ENCODE measurements at places on chromosomes 6 and 20.

DNA sequence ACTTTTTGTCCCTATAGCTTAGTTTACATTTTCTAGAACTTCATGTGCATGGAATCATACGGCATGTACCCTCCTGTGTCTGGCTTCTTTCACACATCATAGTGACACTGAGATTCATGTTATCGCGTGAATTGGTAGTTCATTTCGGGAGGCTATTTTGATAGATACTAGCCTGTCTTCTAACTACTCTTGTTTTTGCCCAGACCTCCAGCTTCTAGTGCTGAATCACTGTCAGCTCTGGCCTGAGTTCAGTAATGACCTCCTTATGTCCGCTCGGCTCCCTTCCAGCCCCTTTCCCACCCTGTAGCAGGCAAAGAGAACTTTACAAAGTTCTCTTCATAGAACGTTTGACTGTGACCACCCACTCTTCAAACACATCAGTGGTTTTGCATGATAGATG is 14.1 kb downstream of the MYBL2 start:
- DNase-seq, result no peak

DNA sequence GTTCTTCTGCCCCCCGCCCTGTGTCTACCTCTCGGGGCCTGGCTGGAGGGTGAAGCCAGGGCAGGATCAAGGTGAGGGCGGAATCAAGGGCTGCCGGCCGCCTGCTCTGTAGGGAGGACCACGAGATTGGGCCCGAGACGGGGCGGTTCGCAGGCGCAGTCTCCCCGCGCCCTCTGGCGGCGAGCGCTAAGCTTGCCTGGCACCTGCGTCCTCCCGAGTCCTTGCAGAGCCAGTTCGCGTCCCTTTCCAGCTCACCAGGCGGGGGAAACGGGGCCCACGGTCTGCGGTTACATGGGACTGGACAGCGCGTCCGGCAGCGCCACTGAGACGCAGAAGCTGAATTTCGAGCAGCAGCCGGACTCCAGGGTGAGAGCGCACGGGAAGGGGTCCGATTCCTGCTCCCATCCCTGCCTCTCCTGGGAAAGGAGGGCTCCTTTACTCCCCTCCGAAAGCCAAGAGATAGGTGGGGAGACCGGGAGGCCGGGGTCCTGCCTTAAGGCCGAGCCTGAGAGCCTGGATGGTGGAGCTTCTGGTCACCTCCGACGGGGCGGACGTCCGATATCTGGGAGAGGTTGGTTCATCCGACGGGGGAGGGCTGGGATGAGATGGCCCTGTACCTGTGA is 3.6 kb upstream of the MATN4 start:
- no peak for DNase-seq

- DNase-seq, result no peak
Observed at GRCh38 chr6:34457742-34458735, 7.8 kb upstream of the PACSIN1 start.

GRCh38 chr6:33822575-33823395 is 19.0 kb upstream of the MLN start:
- DNase-seq, result peak; percentile 25

- DNase-seq, result no peak
Observed at GRCh38 chr6:115443825-115444478, 616.7 kb downstream of the FRK start.

GRCh38 chr6:16676978-16677377 is 84.3 kb downstream of the ATXN1 start:
- DNase-seq, result no peak

DNA sequence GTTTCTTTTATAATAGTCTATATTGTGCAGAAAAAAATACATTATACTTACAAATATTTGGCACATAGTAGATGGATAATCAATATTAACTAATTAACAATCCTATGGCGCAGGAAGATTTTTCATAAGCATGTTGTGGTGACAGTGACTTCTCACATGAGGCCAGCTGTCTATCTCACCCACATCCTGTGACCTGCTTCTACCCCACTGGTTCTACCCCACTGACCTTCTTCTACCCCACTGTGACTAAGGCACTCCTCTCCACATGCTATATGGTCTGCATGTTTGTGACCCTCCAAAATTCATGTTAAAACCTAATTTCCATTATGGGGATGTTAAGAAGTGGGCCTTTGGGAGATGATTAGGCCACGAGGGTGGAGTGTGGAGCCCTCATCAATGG is 394.8 kb upstream of the AGPAT4 start:
- DNase-seq, result no peak

GRCh38 chr6:2194643-2195042 is 50.8 kb downstream of the GMDS start:
- no peak for DNase-seq

DNA sequence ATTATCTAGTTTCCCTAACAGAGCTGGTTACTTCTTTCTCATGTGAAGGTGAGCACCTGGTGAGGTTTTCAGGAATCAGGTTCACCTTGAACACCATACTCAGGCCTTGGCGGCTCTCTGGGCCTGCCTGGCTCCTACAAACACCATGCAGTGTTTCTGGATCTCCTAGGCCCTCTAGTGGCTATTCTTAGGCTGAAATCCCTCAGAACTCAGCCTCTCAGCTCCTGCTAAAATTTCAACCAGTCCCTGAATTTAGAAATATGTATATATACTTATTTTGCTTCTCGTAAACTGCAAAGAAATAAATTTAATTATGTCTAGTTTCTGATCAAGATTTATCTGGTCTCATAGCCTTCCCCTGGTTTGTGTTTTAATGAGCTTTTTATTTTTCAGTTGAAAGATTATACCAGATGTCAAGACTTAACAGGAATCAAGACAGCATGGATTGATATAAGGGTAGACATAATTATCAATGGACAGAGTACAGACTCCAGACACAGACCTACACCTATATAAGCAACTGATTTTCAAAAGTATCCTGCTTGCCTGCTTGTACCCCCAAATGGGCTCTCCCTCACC is 55.9 kb downstream of the ANKEF1 start:
- DNase-seq, result peak; percentile 35

DNA sequence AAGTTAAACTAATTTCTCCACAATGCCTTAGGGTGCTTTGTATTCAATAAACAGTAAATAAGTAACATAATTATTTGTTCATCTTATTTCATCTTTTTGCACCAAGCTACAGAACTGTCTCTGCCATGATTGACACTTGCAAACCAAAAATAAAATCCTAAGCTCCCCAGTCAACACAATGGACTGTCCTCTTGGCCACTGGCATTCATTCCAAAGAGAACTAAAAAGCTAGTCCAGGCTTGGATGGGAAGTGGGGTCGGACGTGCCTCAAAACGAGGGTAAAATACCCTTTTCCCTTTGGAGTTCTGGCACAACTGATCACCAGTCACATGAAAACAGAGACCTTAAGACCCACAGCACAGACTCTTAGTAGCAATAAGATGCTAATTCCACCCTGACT is 66.4 kb upstream of the THBS2 start:
- no peak for DNase-seq

- no peak for DNase-seq
Observed at GRCh38 chr6:155599561-155599960, 143.9 kb upstream of the NOX3 start.

DNA sequence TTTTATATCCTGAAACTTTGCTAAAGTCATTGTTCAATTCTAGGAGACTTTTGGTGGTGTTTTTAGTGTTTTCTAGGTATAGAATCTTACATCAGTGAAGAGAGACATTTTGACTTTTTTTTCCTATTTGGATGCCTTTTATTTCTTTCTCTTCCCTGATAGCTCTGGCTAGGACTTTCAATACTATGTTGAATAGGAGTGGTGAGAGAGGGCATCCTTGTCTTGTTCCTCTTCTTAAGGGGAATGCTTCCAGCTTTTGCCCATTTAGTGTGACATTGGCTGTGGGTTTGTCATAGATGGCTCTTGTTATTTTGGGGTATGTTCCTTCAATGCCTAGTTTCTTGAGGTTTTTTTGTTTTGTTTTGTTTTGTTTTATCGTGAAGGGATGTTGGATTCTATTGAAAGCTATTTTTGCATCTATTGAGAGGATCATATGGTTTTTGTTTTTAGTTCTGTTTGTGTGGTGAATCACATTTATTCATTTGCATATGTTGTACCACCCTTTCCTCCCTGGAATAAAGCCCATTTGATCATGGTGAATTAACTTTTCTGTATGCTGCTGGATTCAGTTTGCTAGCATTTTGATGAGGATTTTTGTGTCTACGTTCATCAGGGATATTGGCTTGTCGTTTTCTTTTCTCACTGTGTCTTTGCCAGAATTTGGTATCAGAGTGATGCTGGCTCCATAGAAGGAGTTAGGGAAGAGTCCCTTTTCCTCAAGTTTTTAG is 540.1 kb upstream of the FLRT3 start:
- no peak for DNase-seq

- no peak for DNase-seq
Observed at GRCh38 chr6:156256161-156256560, 521.0 kb upstream of the ARID1B start.

GRCh38 chr6:139395891-139396301 is 21.4 kb upstream of the CITED2 start:
- DNase-seq, result no peak

DNA sequence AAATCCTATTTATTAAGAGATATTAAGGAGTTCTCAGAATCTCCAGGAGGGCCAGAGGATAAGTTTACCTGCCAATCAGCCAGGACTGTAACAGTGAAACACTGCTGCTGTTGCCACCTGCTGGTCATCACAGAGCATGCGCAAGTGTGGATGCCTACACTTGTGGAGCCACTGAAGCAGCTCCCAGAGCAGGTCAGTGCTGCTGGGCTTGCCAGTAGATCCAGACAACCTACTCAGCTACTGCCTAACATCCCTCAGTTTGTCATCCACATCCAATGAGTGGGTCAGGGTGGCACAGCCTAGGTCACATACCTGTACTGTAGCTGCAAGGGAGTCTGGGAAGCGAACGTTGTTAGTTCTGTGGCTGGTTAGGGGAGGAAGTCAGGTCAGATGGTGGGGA is 18.3 kb upstream of the NHSL1 start:
- no peak for DNase-seq

GRCh38 chr6:26382121-26382520 is 787 bp upstream of the BTN2A2 start:
- no peak for DNase-seq
